Left kidney (tissue), 8 donors: ENCODE measurements at places on chromosomes 11 and 22.

DNA sequence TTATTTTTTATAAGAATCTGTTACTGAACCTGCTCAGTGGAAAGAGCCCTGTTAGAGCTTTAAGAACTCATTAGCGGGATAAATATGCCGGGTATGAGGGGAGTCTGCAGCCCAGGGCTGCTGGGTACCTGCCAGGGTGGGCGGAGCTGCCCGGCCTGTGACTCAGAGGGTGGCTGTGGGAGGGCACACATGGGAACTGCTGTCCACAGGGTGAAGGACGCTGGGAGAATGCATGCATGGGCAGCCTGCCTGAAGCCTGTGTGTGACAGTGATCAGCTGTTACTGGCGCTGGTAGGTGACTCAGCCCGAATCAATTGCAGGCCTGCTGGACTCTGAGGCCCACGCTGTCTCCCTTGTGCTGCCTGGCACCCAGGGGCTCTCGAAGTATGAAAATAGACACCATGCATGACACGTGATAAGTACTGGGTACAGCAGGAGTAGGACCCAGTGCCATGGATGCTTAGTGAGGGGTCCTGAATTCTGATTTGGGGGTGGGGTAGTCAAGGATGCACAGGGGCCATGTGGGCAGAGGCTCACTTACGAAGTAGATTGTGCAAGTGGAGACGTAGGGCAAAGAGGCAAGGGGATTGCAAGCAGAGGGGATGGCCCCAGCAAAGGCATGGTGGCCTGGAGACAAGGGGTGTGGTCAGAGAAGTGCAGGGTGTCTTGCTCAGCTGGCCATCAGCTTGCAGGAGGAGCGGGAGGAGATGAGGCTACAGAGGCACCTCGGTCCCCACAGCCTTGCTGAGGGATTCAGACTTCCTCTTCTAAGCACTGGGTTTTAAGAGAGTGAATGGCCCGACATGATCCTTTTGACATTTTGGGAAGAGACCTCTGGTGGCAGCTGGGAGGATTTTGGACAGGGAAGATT, 36.5 kb downstream of the GRIK4 start:
- DNase-seq = peak; percentile 73

DNA sequence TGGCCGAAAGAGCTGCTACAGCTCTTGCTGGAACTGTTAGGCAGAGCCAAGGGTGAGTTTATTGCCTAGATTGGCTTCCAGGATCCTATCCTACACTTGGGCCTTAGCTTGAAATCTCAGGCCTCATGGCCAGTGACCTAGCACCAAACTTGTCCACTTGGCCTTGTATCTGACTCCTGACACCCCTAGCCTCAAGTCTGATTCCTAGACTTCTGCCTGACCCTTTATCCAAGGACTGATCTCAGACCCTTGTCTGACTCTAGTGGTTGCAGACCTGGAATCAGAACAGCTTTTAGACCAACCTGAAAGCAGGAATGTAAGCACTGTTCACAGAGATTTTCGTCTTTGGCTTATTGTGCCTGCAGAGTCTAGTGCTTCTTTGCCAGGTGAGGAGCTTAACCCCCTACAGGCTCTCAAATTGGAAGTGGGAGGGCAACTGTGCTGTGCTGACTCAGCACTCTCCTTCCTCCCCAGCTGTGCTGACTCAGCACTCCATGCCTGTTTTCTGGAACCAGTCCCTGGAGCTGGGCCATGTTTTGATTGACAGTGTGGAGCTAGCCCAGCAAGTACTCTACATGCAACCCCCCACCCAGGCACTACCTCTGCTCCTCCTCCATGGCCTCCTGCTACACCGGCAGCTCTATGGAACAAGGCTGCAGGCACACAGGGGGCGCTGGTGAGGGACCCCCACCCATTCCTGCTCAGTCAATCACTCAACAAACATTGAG, 35.1 kb downstream of the RRP8 start:
- peak; percentile 53 for DNase-seq

GRCh38 chr11:36308577-36308976, 12.5 kb downstream of the PRR5L start:
- DNase-seq = no peak

DNA sequence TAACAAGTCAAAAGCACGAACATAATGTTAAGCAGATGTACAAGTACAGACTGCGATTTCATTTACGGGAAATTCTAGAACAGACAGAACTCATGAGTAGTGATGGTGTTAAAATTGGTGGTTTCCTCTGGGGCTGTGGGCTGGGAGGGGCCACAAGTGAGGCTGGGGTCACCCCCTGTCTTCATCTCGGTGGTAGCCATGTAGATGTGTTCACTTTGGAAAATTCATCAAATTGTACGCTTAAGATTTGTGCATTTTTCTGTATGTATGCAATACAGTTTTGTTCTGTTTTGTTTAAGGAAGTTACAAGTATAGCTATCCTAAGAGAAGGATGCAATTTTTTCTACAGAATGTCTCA, 504 bp upstream of the ASCC2 start:
- DNase-seq = no peak

GRCh38 chr11:15610881-15611280, 496.2 kb downstream of the INSC start:
- DNase-seq = no peak

DNA sequence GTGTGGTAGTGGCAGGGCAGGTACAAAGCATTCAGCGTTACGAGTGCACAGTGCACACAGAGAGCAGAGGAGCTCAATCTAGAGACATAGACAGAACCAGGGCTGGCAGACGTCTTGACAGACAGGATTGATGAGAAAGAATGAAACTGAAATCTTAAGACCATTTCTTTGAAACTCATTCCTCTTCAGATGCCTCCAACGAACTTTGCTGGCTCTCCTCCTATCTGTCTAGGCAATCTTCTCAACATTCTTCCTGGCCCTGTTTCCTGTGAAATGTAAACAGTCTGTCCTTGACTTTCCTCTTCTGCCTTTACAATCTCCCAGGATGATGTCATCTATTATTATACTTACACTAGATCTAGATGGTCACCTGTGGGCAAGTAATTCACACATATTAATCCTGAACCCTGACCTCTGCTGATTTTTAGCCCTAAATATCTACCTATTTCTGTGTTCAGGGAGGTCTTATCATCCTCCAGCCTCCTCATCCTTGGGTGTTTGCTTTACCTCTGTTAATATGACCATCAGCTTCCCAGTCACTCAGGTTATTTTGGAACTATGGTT, 119.5 kb downstream of the ENTHD1 start:
- no peak for DNase-seq

DNA sequence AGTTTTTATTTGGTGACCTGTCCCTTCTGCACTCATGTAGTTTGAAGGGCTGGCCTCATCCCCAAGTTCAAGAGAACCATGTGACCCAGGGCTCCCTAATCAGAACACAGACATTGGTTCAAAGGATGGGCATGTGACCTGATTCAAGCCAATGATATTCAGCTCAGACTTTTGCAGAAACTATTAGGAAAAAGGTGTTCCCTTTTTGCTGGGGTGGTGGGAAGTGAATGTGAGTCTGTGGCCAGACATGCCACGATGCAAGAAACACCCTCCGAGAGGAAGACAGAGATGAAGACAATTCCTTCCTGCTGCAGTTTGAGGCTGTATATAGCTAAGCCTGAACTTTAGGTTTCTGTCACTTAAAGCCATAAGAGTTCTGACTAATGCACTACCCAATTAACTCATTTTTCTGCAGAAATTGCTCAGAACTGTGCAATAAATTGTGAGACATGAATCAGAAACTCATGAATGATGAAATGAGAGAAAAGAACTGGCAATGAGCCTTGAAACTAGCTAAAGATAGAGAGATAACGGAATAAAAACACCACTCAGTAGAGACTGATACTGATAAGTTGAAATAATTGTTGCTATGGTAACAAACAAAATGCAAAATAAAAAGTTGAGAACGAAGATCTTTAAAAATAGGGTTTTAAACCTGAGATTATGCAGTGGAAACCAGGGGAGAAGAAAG, 9.2 kb upstream of the MAPK1 start:
- no peak for DNase-seq

GRCh38 chr11:116275635-116276034, 497.2 kb downstream of the BUD13 start:
- no peak for DNase-seq

GRCh38 chr11:122717264-122717867, 61.8 kb downstream of the UBASH3B start:
- DNase-seq = no peak

DNA sequence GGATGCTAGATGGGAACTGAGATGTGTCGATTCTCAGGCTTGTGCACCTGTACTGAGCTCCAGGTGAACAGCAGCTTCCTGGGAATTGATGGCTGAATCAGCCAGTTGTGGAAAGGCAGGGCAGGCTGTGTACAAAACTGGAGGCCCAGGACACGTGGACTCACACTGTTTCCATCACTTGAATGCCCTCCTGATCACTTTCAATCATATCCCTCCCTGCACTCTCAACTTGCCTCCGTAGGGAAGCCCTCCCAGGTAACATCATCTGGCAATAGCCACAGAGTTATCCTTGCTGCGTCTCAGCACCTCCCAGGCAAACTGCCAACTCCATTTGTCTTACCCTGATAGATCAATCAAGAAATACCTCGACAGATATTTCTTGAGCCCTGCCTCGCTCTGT, 10.1 kb downstream of the FAM83F start:
- DNase-seq = no peak

GRCh38 chr11:11148104-11148509, 204.9 kb downstream of the CSNK2A3 start:
- DNase-seq = no peak

DNA sequence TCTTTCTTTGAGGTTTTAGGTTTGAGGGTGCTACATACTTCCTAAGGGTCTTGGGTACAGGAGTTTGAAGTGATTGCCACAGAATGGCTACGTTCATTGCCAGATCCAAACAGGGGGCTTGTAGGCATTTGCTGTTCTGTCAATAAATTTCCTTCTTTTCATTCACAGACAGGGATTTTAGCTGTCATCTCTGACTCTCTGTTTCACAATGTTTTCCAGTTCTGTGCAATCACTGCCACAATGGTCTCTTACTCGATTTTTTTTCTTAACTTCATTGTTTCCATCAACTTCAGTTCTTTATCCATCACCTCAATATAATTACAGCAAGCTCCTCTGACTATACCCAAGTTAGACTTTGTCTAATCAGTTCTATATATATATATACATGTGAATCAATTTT, 6.2 kb upstream of the HBD start:
- DNase-seq = no peak

- DNase-seq = no peak
Measured at GRCh38 chr11:19268909-19269308, 28.2 kb upstream of the E2F8 start.

DNA sequence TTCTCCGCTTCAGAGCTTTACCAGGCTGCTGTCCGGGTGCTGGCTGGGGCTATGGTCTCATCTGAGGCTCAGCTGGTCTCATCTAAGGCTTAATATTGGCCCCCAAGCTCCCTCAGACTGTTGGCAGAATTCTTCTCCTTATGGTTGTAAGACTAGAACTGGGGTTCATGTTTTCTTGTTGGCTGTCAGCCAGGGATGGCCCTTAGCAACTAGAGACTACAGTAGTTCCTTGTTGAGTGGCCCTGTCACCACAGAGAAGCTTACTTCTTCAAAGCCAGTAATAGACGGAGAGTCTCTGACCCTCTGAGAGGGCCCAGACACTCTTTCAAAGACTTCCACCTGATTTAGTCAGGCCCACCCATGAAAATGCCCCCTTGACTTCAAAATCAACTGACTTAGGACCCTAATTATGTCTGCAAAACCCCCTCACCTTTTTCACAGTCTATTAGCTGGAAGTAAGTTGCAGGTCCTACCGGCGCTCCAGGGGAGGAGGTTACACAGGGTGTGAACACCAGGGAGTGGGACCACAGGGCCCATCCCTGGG, 24.2 kb upstream of the TREH start:
- no peak for DNase-seq

DNA sequence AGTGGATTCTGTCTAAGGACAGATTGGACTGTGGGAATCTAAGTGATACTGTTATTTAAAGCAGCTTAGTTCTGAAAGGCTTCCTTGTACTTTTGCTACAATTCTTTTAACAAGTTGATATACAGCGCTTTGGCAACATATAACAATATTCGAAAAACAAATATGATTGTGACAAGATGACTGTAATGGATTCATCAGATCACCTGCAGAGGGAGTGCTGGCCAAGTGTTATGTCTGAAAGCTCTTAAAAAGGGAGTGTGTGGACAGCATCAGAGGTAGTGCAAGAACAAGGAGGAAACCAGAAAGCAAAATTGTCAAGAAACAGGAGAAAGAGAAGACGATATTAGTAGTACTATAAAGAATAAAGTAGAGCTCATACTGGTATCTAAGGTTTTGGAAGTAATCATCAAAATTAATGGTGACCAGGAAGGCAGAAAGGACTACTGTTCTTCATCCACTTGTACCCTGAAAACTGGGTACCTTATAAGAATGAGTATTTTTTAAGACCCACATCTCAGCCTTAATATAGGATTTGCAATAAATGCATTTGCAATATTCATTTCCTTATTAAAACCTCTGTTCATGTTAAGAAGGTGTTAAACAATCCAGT, 1112.0 kb upstream of the CCDC90B start:
- no peak for DNase-seq

GRCh38 chr22:40890881-40891280, 29.0 kb upstream of the DNAJB7 start:
- no peak for DNase-seq

- no peak for DNase-seq
Measured at GRCh38 chr11:92826136-92826535, 143.3 kb upstream of the MTNR1B start.

DNA sequence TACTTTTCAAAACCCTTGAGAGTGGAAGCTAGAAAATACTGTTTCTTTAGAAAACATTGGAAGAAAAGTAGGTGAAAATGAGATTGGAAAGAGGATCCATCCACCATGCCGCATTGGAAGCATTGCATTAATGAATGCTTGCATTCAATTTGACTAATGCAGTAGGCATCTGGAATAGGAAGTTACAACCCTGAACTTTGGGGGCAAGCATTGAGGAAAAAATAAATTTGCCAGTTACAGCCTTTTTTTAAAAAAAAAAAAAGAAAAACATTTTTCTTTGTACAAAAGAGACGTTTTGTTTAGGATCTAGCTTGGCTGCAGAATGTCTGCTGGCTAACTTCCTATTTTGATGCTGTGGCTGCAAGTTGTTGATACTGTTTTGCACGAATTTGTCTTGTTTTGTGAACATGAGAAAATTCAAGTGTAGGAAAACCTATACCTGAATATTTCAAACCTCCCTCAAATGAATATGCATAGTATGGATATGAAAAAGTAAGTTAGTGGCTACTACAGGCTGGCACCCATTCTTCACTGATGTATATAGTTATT, 28.1 kb downstream of the RTN3 start:
- no peak for DNase-seq

DNA sequence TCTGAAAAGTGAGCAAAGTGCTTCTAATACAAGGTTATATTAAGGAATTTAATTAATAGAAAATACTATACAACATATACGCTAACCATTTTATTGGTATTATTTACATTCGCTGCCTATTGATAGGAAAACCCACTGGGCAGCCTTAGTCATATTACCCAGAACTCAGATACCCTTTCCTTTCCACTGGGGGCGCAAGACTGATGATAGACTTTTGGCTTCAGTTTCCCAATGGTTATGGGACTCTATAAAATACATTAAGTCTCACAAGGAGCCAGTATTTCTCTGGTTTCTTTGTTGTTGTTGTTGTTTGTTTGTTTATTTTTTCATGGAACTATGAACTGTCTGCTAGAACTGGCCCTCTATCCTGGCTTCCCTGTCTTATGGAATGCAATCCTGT, 471.1 kb upstream of the KIRREL3 start:
- no peak for DNase-seq

GRCh38 chr11:7543302-7543701, 29.5 kb downstream of the PPFIBP2 start:
- DNase-seq = no peak

- DNase-seq = no peak
Measured at GRCh38 chr11:77130763-77131513, 2.9 kb downstream of the MYO7A start.
